ENCODE measurements at places on chromosomes 16 and 17.
A peak's percentile ranks its signal among the peaks of the same experiment; 100 is the strongest.

GRCh38 chr16:2159175-2159838, 3.7 kb downstream of the TRAF7 start:
- H3K4me1 ChIP-seq, result peaks cover 25% of the 10 kb centered on the region
- H3K27ac ChIP-seq, result peak overlapping the region; percentile 30
- H3K36me3 ChIP-seq, result no peaks in the 10 kb centered on the region
- no peak overlapping the region for H3K4me3 ChIP-seq
- no peaks in the 10 kb centered on the region for H3K27me3 ChIP-seq

- H3K36me3 ChIP-seq, result no peaks in the 10 kb centered on the region
- no peak overlapping the region for H3K4me3 ChIP-seq
- peaks cover 20% of the 10 kb centered on the region for H3K4me1 ChIP-seq
- no peak for DNase-seq
- H3K27me3 ChIP-seq, result peaks cover under 1% of the 10 kb centered on the region
These were observed 318.9 kb downstream of the HS3ST3B1 start for GRCh38 chr17:14619821-14620220.

GRCh38 chr17:50029185-50029584, 26.7 kb upstream of the ITGA3 start:
- no peak for DNase-seq
- H3K27ac ChIP-seq, result peak overlapping the region; percentile 93
- H3K4me1 ChIP-seq, result peaks cover 38% of the 10 kb centered on the region
- no peaks in the 10 kb centered on the region for H3K27me3 ChIP-seq
- no peaks in the 10 kb centered on the region for H3K36me3 ChIP-seq
- H3K4me3 ChIP-seq, result no peak overlapping the region

DNA sequence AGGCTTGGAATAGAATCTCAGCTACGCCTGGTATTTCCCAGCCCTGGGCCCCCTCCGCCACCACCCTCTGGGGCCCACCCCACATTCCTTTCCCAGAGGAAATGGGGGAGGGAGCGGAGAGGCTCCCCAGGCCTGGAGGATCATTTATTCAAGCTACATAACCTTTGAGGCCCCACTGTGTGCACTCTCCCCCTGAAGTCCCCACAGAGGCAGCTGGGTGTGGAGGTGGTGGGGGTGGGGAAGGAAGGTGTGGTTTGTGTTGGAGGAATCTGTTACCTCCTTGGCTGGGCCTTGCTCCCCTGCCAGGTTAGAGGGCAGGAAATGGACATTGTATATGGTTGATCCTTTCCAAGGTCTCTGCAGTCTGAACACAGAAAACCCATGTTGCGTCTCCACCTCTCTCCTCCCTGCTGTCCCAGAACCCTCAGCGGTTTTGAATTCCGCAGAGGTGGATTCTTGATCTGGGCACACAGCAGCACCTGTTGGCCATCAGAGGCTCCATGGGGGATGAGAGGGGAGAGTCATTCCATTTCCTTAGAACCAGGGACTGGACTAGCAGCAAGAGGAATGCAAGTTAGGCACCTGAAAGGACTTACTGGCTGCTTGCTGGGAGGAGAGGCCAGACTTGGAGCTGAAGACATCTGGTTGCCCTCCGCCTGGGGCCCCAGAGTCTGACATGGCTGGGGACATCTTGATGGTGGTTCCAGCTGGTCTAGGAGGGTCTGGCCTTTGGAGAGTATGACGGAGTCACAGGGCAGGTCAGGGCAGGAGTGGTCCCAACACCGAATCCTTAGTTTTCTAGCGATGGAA, 23.0 kb downstream of the ARHGAP23 start:
- H3K36me3 ChIP-seq, result no peaks in the 10 kb centered on the region
- peak; percentile 70 for DNase-seq
- H3K4me1 ChIP-seq, result peaks cover 67% of the 10 kb centered on the region
- H3K27ac ChIP-seq, result peak overlapping the region; percentile 96

GRCh38 chr16:81530296-81530721, 85.7 kb downstream of the CMIP start:
- no peak for DNase-seq
- H3K4me3 ChIP-seq, result no peak overlapping the region
- peaks cover 25% of the 10 kb centered on the region for H3K36me3 ChIP-seq
- no peaks in the 10 kb centered on the region for H3K27me3 ChIP-seq
- peak overlapping the region; percentile 84 for H3K27ac ChIP-seq

GRCh38 chr16:88339930-88340754, 42.6 kb upstream of the ZNF469 start:
- H3K4me1 ChIP-seq, result peaks cover 5% of the 10 kb centered on the region
- no peak overlapping the region for H3K4me3 ChIP-seq
- no peak for DNase-seq
- H3K27ac ChIP-seq, result no peak overlapping the region
- H3K27me3 ChIP-seq, result no peaks in the 10 kb centered on the region
- no peaks in the 10 kb centered on the region for H3K36me3 ChIP-seq
